Sigmoid colon (tissue), 7 donors: ENCODE measurements at places on chromosomes 4 and X. TPM values are rescaled to one million over a fixed set of nuclear protein-coding genes. Genes with fewer than 3 reads are reported as not detected.

DNA sequence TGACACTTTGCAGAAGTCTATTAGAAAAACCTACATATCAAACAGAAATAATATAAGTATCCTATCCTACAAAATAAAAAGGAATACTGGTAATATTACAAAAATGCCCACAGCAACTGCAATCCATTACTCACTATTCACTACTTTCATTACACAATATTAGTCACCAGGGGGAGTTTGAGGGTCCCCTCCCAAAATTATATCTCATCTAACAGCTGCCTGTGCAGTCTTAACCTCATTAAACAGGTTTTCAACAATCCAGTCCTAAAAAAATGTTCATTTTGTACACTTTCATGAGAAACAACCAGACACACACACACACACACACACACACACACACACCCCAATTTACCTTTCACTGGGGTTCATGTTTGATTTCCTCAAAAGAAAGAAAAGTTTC lies 2.9 kb downstream of the CLOCK start:
- DNase-seq, result no peak

GRCh38 chr4:40987151-40987550 lies 227.2 kb downstream of the APBB2 start:
- no peak for DNase-seq

GRCh38 chrX:102964940-102965339 lies 27.9 kb downstream of the RAB40AL start:
- no peak for DNase-seq

DNA sequence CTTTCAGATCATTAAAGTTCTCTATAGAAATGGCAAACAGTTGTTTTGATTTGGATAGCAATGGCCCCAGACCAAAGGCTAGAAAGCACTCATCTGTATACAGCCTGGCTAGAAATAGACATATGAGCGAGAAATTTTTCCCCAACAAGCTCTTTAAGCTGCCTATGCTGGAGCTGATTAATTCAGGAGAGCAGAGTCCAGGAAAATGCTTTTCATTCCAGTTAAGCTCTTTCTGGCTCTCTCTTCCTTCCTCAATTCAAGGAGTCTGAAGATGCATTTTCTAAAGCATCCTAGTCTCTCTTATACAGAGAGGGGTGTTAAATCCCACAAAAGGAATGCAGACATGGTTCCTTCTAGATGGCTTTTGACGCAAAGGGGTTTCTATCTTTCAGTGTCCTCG lies 141.7 kb upstream of the RAI2 start:
- DNase-seq, result no peak

The RNF113A gene
- 10.7 TPM for total RNA-seq

- peak; percentile 34 for DNase-seq
Observed at GRCh38 chr4:830601-831482, 4.9 kb upstream of the CPLX1 start.

The SYN1 gene
- total RNA-seq, result 0.68 TPM

DNA sequence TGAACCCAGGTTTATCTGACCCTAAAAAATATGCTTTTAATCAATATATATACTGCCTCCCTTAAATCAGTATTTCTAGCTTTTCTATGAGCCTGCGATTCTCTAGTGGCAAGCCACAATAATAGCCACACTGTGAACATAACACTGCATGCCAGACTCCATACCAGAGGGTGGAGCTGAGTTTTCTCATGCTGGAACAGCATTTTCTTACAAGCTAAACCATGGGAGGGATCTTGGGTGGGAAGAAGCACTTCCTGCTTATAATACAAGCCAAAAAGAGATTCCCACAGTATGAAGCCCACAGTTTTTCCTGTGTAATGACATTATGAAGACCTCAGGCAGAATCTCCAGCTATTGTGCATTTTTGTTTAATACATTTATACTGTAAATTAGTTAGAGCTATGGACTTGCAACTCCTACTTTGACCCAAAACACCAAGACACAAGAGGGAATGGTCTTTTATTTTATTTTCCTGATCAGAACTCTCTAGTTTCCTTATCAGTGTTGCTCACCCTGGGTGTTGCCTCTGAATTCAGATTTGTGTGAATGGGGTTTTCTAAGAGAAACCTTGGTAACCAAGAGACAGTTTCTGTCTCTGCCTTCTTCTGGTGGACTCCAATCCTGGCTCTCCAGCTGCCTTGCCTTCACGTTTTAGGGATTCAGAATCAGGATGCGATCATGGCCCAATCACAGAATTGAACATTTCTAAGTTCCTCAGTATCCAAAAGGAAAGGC lies 74.5 kb upstream of the EOLA2 start:
- no peak for DNase-seq

DNA sequence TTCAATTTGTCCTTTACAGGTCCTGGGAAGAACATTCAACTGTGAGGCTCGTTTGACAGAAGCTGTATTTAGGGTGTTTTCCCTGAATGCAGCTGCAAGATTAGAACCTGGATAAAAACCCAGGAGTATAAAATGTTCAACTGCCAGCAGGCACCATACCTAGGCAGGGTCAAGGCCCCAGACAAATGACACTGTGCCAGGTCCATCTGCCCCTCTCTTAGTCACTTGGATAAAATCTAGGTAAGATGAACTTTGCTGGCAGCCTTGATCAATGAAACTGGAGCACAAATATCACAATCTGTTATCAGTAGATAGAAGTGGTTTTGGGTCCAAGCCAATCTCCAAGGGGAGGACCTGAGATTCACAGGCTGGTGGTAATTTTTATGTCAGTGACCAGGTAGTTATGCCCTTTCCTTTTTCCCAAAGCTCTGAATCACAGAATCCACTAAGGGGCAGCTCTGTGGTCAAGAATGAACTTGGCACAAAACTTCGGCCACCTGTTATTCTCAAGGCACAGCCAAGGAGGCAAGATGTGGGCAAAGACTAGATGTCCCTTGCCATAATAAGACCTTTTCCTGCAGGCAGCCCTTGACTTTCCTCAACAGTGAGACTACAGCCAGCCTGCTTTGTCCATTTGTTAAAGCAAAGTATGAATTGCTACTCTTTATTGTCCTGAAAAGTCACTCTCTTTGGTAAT lies 501.0 kb downstream of the PPARGC1A start:
- DNase-seq, result no peak

The VSIG1 gene
- total RNA-seq, result not detected

The GPR50 gene
- total RNA-seq, result not detected

The WDR17 gene
- 4.8 TPM for total RNA-seq

DNA sequence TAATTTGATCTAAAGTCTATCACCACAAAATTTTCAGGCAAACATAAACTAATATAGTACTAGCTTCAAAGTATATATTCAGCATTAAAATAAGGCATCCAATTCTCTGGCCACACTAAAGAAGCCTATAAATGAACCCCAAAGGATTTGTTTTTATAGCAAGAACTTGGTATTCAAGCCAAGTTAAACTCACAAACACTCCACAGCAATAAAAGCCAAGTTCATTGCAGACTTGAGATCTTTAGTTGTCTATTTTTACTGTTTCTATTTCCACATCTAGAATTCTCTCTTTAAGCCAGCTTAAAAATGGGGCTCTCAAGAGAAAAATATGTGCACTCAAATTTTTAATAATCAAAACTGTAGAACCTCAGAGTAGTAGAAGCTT lies 51.1 kb downstream of the WDFY3 start:
- no peak for DNase-seq
